Stimulated activated CD4-positive, alpha-beta T cell treated with anti-CD3 and anti-CD28 coated beads, TNF-alpha, amount 100 ng/mL, for 1 hour (primary cell): ENCODE measurements at places on chromosomes 12 and 14.

DNA sequence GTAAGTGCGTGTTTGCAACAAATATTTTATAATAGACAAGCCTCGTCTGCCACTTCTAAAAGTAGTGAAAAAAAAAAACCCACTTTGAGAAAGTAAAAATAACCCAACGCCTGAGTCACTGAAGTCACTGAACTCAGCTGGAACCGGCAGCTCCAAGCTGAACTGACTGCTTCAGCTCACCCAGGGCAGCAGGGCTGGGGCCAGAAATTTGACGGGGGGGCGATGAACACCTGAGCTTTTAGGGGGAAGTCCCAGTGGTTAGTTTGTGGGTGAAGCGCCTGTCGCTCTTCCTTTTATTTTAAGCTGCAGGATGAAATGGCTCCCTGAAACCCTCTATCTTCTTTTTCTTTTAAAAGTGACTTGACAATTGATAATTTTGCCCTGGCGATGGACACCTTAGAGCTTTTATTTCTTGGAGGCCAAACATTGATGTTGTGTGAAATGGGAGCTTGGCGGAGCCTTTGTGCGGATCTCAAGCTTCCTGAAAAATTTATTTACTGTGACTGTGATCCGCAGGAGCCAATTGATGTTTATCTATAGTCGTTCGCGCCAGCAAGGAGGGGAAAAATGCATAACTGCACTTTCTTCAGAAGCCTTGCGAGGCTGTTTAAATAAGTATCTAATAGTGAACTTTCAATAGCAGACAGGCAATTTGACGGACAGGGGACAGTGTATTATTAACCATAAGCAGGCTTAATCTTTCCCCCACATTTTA, 173.2 kb upstream of the MYL2 start:
- DNase-seq, result no peak

- DNase-seq, result no peak
These were observed 62.5 kb downstream of the BCL2L14 start for GRCh38 chr12:12133259-12133658.

DNA sequence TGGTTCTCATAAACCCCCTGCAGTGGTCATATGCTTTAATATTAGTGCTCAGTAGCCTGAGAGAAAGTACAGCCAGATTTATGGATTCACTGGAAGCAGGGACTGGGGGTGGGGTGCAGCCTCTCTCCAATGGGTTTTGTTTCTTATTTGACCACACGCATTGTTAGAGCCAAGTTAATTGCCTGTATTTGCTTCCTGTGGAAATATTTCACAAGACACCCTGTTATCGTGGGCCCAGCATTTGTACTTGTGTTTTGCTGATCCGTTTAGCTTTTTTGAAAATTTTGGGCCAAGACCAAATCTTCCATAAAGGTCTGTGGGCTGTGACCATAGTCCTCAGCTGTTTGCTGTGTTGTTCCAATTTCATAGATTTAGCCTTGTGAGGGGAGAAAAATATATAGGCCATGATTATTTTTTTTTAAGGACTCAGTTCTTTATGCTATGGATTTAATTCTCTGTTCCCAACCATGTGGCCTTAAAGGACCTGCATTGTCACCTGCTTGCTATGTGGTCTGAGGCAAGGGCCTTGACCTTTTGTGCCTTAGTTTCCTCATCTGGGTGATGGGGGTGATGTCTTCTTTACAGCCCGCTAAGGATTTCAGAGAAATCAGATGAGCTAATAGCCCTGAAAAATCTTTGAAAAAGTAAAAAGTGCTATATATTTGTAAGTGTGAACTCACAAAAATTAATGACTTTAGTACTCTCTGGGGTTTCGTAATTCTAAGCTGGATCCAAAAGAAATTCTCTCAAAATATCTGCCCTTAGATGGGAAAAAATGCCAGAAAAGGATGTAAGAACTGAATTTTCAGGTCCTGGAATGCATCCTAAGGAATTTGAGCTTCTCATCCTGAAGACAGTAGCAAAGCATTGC, 370.2 kb downstream of the DPF3 start:
- DNase-seq, result no peak

- no peak for DNase-seq
These were observed 68.9 kb upstream of the CISTR start for GRCh38 chr12:53820514-53821306.

DNA sequence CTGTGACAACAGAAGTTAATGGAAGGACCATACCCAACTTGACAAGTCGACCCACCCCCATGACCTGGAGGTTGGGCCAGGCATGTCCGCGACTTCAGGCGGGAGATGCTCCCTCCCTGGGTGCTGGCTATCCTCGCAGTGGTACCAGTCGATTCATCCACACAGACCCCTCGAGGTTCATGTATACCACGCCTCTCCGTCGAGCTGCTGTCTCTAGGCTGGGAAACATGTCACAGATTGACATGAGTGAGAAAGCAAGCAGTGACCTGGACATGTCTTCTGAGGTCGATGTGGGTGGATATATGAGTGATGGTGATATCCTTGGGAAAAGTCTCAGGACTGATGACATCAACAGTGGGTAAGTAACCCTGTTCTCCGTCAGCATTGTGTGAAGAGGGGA, 220.1 kb downstream of the NAV3 start:
- no peak for DNase-seq

GRCh38 chr12:54773593-54773992, 80.7 kb upstream of the MUCL1 start:
- no peak for DNase-seq

DNA sequence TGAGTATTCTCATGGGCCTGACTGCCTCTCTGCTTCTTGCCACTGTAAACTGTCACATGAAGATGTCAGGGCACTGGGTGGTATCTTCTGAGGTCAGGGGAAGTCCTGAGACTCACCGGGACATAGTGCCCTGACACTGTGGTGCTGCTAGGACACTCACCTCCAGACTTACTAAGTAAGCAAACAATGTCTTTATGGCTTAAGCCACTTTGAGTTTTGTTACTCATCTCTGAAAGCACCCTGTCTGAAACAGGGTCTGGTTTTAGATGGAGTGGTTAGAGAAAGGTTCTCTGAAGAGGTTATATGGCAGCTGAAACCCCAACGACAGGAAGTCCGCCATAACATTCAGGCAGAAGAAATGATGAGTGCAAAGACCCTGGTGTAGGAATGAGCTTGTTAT, 22.7 kb downstream of the GPR19 start:
- DNase-seq, result no peak

DNA sequence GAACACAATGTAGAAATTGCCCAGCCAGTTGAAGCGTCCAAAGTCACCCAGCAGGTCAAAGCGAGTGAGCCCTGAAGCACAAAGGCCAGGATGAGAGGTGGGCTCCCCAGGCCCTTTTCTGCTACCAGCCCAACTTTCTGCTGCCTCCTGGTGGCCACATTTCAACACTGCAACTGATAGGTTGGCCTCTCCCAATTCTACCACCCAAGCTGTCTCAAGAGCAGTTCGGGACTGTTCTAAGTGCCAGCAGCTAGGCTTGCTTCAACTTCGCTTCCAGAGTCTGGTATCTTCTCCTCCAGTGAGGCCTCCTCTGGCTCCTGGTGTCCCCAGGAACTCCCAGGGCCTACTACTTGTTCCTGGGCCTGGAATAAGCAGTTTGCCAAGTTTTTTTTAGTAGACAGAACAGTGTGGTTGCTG, 3.4 kb upstream of the DHH start:
- peak; percentile 46 for DNase-seq

DNA sequence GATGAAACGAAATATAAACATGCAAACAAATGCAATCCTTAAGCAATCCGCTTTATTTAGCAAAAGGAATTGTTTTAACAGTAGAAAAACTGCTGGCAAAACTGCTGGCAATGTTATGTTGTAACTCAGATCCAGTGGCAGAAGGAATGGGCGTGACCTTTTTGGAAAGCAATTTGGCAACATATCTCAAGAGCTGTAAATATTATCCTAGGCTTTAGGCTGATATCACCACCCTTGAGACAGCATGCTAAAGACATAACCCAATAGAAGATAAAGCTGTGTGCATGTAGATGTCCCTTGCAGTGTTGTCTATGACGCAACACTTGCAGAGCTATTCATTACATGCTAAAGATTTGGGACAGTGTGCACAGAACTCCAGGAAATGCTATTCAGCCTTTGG, 138.5 kb downstream of the DICER1 start:
- no peak for DNase-seq

DNA sequence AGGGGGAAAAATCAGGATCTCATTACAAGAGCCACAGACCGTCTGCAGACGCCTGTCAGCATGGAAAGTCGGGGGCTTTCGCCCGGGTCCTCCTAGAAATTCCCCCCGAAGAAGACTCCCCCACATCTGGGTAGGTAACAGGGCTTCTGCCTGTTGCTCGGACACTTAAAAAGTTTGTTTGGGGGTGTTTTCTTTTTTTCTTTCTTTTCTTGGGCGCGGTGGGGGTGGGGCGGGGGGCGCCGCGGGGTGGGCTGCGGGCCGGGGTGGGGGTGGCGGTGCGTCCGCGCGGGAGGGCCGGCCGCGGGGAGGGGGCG, 358 bp downstream of the ELK3 start:
- DNase-seq, result no peak

- DNase-seq, result no peak
These were observed 119.2 kb downstream of the PELI2 start for GRCh38 chr14:56237398-56237797.

GRCh38 chr12:94973221-94973620, 30.3 kb downstream of the NDUFA12 start:
- no peak for DNase-seq

DNA sequence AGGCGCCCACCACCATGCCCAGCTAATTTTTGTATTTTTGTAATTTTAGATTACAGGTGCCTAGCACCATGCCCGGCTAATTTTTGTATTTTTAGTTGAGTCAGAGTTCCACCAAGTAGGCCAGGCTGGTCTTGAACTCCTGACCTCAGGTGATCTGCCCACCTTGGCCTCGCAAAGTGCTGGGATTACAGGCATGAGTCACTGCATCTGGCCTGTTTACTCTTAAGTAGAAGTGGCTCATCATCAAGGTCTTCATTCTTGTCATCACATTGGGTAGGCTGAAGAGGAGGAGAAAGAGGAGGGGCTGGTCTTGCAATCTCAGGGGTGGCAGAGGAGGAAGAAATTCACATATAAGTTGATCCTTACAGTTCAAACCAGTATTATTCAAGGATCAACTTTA, 152.4 kb upstream of the ATP2B1 start:
- no peak for DNase-seq

- DNase-seq, result no peak
These were observed 435.9 kb downstream of the TMTC2 start for GRCh38 chr12:83122623-83122934.
